ENCODE measurements at places on chromosomes 1 and 21. TPM values are rescaled to one million over a fixed set of nuclear protein-coding genes. Genes with fewer than 3 reads are reported as not detected.

DNA sequence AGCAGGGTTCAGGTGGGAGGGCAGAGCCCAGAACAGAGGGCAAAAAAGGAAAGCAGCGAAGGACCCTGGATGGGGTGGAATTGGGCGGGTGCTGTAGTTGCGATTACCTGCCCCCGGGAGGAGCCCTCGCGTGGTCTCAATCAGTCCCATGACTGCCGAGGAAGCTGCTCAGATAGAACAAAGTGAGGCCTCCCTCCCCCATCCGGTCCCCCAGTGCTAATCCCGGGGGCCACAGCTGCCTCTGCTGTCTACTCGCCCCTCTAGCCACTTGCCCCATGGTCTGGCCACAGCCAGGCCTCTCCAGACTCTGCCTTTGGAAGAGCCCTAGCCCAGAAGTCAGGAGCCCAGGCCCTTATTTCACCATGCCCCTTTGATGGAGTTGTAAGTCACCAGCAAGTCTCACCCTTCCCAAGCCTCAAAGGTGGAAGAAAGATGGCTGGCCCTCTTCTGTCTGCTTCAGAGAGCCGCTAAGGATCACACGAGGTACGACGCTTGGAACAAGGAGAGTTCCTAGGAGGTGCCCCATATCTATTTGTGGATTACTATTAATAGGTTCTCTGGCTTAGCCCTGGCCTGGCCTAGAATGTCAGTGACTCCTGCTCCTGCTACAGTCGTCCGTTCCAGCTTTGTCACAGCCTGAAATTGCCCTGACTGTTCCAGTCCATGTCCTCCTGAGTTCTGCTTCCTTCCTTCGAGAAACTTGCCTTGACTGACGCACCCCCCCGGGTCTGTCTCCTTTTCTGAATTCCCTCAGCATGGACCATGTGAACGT, 16.4 kb downstream of the ECHDC2 start:
- DNase-seq: no peak

DNA sequence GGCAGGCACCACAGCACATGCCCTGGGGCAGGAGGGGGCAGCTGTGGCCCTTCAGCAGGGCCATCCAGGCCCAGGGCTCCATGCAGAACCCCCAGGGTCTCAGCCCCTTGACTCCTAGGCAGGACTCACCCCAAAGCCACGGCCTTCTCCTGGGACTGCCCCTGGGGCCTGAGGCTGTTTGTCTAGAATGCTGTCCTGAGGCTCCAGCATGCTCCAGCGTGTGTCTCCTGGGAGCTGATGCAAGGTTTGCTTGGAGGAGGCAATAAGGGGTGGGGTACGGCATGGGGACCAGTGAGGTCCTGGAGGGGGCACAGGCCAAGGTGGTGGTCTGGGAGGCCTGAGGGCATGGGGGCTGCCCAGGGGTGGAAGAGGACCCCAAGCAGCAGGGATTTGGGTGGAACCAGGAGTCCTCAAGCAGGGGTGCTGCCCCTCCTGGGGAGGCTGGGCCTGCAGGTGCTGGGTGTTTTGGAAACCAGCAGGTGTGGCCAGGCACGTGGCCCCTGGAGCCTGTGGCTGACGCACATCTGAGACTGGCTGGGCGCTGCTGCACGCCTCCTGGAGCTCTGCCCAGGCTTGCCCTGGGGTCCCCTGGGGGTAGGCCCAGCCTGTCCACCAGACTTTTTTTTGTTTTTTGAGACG, 7.8 kb upstream of the CALML6 start:
- no peak for DNase-seq

GRCh38 chr1:117562581-117563491, 43.0 kb upstream of the TENT5C start:
- no peak for DNase-seq

DNA sequence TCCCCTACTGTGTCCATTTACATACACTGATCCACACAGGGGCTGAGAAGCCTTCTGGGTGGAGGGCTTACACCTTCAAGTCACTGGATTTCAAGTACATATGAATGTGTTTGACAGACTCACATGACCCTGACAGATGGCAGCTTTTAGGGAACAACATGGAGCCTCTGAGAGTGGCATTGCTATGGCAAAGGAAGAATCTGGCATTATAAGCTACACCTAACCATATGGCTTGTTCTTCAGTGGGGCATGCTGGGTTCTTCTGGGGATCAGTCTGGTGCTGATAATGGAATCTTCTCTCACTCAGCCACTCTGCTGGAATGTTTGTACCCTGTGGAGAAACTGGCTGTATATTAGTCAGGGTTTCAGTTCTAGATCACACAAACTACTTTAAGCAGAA, 68.5 kb upstream of the PDE4B start:
- no peak for DNase-seq

- DNase-seq: no peak
Measured at GRCh38 chr1:117164209-117164608, 42.7 kb upstream of the TRIM45 start.

DNA sequence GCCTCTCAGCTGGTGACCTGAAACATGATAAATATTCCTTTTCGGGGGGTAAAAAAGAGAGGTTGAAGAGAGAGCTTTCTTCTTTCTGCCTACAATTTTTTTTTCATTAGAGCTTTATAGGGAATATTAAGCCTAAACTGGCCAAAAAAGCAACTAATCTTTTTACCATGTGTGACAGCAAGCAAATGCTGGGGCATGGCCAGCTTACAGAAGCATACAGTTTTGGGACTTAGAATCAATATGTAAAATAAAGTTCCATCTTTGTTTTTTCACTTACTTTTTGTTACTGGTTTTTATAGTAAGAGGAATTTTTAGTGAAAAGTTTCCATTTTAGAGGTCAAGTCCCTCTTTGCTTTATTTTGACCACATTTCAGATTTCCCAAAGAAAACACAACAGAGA, 301.2 kb upstream of the DEPDC1 start:
- no peak for DNase-seq

- no peak for DNase-seq
Measured at GRCh38 chr1:223345720-223346119, 18.3 kb downstream of the SUSD4 start.

- DNase-seq: no peak
Measured at GRCh38 chr1:200473698-200474371, 64.0 kb upstream of the ZNF281 start.

GRCh38 chr1:75548721-75549480, 62.0 kb downstream of the SLC44A5 start:
- DNase-seq: no peak

GRCh38 chr1:39115271-39116110, 89.0 kb upstream of the MACF1 start:
- DNase-seq: peak; percentile 88

GRCh38 chr1:46708121-46708520, 10.8 kb downstream of the EFCAB14 start:
- DNase-seq: peak; percentile 37

- no peak for DNase-seq
Measured at GRCh38 chr21:43191521-43191920, 22.7 kb downstream of the CRYAA start.

Gene PAFAH2
- total RNA-seq: 11.9 TPM

Gene NAXE
- total RNA-seq: 70.3 TPM

Gene C1orf141
- not detected for total RNA-seq

Gene FCMR
- total RNA-seq: not detected

Gene HES2
- total RNA-seq: not detected

Measured in IMR-90 (cell line).